HCT116 (cell line): ENCODE measurements at places on chromosomes 13 and 19.

GRCh38 chr13:37313372-37313771 lies 207.9 kb upstream of the CSNK1A1L start:
- DNase-seq = no peak

- no peak for DNase-seq
These were observed 103.9 kb downstream of the ZIC5 start for GRCh38 chr13:99867535-99868257.

GRCh38 chr13:28246891-28247290 lies 108.5 kb downstream of the PAN3 start:
- DNase-seq = no peak

- no peak for DNase-seq
These were observed 6.5 kb downstream of the BRME1 start for GRCh38 chr19:13899393-13899792.

GRCh38 chr13:64930636-64931035 lies 2299.5 kb downstream of the PCDH9 start:
- DNase-seq = no peak

DNA sequence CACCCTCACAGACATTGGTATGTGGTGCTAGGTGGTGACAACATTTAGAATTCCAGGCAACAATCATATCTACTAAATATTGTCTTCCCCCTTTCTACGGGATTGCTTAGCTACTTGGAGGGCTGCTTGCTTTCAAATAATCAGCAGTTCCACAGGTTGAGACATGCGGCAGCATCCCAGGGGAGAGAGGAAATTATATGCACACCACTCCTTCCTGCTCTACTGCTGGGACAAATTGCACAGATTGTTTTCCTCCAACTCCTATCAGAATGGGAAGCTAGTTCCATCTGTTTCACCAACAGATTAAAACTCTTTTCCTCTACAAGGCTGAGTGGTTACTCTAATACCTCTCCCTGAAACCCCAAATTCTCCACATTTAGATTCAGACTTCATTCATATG lies 275.4 kb downstream of the DNAJC15 start:
- no peak for DNase-seq

GRCh38 chr19:52094526-52095130 lies 937 bp downstream of the ZNF841 start:
- DNase-seq = no peak

GRCh38 chr19:2702170-2703076 lies at the start of gene GNG7:
Gene GNG7, minus strand, starts transcription at chr19:2702694. Its CDS starts 182,006 bp downstream, at chr19:2520688.
- peak; percentile 68 for DNase-seq

DNA sequence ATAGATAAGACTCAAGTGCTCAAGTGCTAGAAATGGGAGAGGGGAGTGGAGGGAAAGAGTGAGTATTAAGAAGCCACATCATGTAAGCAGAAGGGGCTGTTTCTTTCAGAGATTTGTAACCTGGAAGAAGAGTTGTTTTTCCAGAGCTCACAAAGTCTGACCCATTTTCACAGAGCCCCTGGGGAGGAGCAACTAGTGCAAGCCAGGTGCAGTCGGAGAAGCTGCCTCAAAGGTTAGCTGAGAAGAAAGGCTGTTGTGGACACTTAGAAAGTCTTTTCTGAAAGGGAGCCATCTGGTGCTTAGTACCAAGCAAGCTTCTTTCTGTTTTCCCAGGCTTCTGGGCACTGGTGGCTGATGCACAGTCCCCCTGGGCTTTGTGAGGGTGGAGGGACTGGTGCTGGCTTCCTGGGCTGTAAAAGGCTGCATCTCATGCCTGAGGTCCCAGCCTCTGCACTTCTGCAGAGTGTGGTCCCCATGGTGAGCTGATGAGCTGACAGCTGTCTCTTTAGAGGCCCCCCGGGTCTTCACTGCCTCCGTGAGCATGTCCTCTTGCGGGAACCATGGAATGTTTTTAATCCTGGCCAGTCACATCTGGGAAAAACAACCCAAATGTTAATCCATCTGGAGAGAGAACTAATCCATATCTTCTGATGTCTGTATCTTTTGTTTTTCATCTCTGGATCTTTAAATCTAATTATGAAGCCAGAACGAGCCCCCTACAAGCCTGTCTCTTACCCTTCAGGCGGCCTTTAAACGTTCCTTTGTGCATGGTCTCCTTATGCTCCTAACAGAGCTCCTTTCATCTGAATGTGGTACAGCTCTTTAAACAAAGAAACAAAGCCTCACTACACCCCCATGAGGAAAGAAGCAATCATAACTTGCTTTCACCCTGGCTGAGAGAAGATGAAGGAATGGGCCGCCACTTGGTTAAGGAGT lies 40.2 kb downstream of the OLFM4 start:
- DNase-seq = no peak

GRCh38 chr19:4372165-4373012 lies 28.0 kb downstream of the SH3GL1 start:
- DNase-seq = no peak
